Left hindlimb (tissue), 1 donor: ENCODE measurements at places on chromosomes 5 and 9.

DNA sequence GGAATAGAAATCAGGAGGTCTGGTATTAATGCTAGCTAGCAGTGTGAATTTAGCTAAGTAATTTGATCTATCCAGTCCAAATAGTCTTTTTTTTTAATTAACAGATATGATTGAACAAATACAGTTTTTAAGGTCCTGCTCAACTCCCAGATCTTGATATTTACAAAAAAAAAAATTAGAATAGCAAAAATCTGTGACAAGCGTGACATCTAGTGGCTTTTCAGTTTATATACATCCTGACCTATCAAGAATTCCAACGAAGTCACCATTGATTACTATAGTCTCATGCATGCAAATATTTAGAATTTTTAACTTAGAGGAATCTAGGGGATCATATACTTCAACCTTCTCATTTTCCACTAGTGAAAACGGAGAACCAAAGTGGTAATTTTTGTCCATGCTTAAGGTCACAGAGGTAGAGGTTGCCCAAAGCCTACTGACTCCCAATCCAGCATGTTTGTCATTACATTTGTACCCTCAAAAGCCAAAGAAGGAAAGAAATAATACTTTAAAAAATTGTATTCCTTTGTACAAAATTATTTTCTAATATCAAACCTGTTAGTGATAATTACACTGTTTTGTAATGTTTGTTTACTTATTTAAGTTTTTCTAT is 17.6 kb upstream of the TARS1 start:
- no peak for DNase-seq

GRCh38 chr5:158943057-158943456 is 156.7 kb downstream of the EBF1 start:
- no peak for DNase-seq

DNA sequence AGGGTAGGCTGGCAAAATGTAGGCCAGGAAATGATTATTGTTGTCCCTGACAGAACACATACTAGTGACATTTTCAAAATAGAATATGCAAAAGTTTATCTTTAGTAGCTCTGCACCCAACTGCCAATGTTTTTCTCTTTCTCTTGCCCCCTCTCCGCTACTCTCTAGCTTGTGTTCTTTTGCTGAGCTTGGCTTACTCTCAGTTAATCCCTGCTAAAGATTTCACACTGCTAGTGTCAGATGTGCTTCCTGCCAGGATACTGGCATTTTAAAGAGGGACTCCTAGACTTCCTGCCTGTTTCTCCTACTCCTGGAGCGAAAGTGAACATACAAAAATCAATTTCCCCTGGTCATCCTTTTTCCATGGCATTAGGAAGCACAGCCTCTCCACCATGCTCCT is 260.5 kb downstream of the ARRDC3 start:
- no peak for DNase-seq

DNA sequence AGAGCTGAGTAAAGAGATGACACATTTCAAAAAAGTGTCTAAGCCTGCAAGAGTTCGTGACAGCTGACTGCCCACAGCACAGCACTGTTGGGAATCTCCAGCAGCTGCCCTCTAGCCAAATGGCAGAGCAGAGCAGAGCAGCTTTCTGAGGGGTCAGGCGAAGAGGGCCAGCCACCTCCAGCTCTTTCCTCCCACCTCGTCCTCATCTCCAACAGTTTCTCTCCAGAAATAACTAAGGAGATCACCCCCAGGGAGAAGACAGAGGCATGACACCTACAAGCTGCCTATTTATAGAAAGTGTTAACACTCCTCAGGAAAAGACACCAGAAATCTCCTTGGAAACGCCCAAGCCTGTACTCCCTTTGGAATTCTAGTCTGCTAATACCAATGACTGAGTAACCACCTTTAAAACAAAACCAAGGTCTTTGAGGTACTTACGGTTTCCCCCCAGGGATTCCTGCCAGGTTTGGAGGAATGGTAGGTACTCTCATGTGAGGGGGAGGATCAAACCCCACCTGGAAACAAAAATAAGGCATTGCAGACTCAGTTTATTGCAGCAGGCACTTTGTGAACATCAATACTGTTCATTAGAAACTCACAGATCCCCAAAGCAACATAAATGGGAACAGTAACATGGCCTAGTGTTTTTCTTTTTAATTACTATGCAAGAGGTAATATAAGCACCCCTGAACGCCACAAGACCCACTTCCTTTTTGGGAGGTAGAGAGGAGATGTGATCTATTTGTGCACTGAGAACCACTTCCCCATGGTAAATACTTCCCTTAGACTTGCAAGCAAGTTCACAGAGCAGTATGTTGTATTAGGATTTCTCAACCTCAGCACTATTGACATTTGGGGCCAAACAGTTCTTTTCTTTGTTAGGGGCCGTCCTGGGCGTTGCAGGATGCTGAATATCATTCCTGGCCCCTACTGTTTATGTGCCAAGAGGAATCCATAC is 79.3 kb downstream of the TLE1 start:
- no peak for DNase-seq

DNA sequence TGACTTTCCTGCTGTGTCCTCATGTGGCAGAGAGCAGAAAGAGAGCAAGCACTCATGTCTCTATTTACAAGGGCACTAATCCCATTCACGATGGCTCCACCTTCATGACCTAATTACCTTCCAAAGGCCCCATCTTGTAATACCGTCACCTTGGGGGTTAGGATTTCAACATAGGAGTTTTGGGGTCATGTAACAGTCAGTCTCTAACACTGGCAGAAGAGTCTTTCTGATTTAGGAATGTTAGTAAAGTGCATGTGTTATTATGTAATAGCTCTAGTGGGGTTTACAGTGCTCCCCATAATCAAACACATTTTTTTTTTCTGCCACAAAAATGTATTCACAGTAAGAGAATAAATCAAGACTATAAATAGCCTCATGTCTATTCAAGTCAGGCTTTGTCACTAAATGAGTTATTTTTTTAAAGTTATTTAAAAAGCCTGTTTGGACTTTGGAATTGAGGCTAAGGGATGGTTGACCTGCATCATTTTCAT is 19.1 kb downstream of the GALNT10 start:
- DNase-seq, result no peak

DNA sequence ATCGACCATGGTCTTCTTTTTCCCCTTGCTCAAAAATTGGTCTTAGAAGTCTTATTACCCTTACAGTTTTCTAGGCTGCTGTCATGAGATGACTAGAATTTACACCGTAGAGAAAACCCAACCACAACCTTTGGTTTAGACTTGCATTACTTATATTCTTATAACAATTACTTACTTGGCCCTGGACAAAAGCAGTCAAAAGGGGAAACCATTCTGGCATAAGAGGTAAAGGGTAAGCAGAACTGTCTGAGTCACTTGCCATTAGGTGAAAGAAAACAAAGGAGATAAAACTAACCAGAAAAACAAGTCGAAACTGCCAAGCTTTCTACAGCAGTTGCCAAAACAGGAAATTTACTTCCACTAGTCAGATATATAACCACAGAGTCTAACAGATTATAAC is 17.9 kb downstream of the TMEM245 start:
- DNase-seq, result no peak

GRCh38 chr9:87824216-87824875 is 58.3 kb upstream of the SPATA31E1 start:
- no peak for DNase-seq

GRCh38 chr5:172167895-172168294 is 20.1 kb downstream of the STK10 start:
- DNase-seq, result peak; percentile 27

- DNase-seq, result no peak
These were observed 535.1 kb downstream of the ELAVL2 start for GRCh38 chr9:23290973-23291372.

DNA sequence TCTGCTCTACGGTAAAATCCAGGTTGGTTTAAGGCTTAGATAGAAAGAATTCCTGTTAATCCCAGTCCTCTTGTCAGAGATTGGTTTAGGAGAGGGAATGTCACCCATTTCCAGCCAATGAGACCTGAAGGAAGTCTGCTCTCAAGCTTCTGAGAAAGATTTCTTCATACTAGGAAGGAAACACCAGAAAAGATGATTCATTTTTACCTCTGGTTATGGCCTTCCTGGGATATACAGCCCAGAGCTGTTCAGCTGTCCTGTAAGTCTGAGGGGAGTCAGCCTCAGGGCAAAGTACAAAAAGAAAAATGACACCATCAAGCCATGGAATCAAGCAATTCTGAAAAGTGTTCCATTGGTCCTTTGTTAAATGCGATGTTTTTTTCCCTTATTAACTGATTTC is 18.6 kb upstream of the CFAP95 start:
- DNase-seq, result no peak

- DNase-seq, result no peak
These were observed 16.2 kb upstream of the TLE4 start for GRCh38 chr9:79555474-79556089.

DNA sequence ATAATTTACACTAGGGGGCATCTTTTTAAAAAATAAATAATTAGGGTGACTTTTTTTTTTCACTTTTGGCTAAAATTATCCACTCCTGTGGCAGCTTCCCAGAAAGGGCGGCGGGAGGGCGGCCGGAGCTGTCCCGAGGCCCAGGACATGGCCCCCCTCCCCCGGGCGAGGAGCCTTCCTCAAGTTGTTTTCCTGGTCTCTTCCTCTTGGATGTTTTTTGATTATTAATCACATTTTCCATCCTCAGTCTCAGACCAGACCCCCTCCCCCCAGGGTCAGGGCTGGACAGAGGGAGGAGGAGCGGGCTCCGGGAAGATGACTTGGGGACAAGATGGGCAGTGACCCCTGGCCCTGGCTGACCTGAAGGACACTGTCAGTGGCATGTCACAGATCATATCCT is 4.7 kb upstream of the CNTFR start:
- no peak for DNase-seq

DNA sequence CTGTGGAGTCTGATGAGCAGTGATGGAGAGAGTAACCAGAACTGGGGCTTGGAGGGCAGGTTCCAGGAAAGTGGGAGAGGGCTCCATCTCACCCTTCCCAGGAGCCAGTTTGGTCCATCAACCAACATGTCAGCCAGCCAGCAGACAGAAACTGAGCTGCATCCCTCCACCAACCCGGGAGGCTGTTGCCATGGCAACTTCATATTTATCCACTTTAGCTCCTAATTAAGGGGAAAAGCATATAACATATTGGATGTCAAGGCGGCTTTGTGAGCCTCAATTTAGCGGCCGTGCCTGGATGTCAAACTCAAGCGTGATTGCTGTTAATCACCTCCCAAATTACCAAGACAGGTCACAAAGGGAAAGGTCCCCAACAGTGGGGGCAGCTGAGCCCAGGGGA is 81.5 kb upstream of the ARAP3 start:
- no peak for DNase-seq

GRCh38 chr5:135890296-135890695 is 5.3 kb downstream of the IL9 start:
- no peak for DNase-seq

DNA sequence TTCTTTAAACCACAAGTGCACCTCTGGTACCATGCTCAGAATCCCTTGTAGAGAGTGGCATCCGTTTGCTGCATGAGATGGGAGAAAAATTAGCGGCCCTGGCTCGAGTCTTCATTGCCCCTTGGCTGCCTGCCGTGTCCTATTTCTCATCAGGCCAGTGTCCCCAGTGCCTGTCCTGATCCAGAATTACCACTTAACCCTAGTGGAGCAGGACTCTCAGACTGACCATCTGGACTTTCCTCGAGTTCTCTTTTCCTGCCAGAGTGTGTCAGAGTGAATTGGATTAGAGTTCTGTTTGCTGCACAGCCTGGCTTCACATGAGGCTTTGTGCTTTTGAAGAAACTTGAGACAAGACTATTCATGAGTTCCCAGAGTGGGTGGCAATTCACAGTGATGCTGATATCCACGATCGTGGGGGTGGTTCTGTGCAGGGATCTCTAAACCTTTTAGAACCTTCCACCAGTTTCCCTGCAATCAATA is 92.6 kb downstream of the C9orf152 start:
- DNase-seq, result no peak

DNA sequence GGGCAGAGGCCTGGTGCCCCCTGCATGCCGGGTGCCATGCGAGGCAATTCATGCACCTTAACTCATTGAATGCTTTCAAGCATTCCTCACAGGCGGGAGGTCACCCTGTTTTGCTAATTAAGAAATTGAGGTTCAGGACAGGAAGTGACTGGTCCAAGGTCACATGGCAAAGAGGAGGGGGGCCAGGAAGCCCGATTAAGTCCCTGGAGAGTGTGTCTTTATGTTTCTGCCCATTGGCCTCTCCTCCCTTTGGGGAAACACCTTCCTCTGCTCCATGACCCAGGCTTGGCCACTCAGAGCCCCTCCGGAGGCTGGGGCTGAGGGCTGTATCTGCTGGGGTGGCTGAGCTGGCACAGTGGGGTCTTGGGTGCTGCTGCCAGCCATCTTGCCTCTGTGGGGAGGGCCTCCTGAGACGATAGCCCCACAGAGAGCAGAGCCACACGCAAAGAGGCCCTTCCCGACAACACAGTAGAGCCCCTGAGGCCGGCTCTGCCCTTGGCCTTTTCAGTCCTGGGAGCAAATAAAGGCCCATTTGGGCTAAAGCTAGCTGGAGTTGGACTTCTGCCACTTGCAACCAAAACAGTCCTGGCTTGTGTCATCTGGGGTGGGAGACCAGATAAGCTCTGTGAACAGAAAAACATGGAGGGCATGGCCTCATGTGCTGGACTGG is 90.8 kb upstream of the NEURL1B start:
- peak; percentile 22 for DNase-seq

DNA sequence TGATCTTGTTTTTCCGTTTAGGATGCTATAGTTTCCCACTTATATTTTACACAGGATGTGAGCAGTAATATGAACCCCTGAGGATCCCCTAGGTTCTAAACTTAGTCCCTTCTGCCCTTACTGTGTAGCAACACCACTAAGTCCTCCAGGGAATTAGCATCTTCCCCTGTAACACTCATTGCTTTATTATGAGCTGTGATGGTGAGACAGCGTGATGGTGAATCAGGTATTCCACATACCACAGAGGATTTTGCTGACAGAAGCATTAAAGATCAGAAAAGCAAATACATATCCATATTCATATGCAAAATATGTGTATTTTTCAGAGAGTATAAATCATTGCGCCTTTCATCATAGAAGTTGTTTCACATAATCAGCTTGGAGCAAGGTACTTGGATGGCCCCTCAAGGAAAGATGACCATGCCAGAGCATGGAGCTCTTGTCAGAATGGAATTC is 317.0 kb downstream of the ICE1 start:
- DNase-seq, result no peak

DNA sequence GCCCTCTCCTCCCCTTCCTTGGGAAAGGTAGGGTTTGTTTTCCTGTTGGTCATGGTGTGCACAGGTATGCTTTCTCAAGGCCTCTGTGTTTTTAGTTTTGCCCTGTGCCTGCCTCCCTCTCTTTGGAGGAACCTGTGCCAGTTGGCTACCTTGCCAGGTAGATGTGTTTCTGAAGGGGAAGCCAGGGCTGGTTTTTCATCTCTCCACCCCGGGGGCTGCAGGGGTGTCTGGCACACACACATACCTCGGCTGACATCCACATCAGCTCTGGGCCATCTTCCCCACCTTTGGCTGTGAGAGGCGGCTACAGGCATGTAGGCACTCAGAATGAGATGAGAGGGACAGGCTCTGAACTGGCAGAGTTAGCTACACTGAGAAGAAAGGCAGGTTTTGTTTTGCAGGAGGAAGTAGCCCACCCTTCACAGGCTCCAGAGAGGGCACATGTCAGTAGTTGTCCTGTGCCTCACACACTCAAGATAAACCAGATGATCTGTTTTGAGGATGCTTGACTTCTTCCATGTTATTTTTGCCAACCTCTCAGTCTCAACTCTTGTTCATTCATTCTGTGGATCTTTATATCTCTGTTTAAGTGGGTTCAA is 9.7 kb downstream of the RGMB start:
- DNase-seq, result no peak
